H1 (cell line): ENCODE measurements at places on chromosomes 6 and 20. TPM values are rescaled to one million over a fixed set of nuclear protein-coding genes. Genes with fewer than 3 reads are reported as not detected.

DNA sequence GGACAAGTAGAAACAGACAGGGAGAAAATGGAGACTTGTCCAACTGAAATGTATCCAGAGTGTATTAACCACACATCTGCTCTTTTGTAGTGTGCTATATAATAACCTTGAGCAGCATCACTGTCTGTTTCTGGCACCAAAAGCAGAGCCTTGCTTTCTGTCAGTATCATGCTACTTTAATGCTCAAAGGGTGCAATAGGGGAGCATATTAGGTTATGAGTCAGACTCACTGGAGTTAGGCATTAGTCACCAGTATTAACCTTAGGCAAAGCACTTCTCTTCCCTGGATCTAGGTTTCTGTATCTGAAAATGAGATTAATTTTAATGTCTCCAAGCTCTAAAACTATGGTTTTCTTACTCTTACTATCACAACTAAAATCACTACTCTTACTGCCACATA lies 280.1 kb downstream of the TFAP2B start:
- no peak for DNase-seq

- DNase-seq: no peak
These were observed 43.5 kb upstream of the ECI2 start for GRCh38 chr6:4178737-4179333.

DNA sequence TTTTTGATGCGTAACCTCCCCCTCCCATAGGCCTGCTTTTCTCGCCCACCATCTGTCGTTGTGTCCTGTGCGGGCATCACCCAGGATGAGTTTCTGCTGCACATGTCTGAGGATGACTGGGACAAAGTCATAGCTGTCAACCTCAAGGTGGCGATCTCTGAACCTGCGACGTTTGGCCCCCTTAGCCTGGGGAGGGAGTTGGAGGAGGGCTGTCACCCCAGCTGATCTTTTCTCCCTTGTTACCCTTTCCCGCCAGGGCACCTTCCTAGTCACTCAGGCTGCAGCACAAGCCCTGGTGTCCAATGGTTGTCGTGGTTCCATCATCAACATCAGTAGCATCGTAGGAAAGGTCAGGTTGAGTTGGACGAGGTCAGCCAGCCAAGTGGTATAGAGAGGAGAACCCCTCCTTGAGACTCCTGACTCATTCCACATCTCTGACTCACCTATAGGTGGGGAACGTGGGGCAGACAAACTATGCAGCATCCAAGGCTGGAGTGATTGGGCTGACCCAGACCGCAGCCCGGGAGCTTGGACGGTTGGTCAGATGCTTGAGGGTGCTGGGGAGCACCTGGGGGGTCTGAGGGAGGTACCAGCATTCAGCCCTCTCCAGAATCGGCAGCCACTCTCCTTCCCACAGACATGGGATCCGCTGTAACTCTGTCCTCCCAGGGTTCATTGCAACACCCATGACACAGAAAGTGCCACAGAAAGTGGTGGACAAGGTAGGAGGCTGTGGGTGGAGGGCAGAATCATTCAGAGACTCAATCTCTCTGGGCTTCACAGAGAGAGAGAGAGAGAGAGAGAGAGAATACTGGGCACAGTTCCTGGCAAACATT lies 954 bp downstream of the HSD17B8 start:
- no peak for DNase-seq

GRCh38 chr20:25867776-25868649 lies 171.4 kb upstream of the ZNF337 start:
- no peak for DNase-seq

DNA sequence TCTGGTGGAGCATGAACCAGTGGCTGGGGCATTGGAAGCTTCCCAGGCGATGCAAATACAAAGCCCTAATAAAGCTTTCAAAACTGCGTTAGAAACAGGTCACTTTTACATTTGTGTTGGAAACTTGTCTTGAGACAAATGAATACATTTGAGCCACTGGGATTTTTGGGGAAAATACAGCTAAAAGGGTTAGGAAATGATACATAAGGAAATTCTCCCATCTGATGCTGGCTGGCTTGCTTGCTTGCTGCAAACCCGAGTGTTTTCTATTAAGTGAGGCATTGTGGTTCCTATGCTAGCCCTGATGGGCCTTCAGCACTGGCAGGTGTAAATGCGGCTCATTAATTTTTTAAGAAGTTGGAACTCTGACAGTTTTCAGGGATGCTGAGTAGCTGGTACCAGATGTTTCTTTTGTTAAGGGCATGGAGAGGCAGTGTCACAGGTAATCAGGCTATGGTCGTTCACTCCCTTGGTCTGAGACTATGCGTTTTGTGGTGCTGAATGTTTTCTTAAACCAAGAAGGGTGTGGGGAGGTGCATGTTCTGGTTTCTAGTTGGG lies 35.2 kb downstream of the RREB1 start:
- no peak for DNase-seq

GRCh38 chr6:140438346-140438735 lies 1063.9 kb upstream of the CITED2 start:
- DNase-seq: no peak

GRCh38 chr20:55153001-55153645 lies 677.7 kb downstream of the DOK5 start:
- DNase-seq: no peak

DNA sequence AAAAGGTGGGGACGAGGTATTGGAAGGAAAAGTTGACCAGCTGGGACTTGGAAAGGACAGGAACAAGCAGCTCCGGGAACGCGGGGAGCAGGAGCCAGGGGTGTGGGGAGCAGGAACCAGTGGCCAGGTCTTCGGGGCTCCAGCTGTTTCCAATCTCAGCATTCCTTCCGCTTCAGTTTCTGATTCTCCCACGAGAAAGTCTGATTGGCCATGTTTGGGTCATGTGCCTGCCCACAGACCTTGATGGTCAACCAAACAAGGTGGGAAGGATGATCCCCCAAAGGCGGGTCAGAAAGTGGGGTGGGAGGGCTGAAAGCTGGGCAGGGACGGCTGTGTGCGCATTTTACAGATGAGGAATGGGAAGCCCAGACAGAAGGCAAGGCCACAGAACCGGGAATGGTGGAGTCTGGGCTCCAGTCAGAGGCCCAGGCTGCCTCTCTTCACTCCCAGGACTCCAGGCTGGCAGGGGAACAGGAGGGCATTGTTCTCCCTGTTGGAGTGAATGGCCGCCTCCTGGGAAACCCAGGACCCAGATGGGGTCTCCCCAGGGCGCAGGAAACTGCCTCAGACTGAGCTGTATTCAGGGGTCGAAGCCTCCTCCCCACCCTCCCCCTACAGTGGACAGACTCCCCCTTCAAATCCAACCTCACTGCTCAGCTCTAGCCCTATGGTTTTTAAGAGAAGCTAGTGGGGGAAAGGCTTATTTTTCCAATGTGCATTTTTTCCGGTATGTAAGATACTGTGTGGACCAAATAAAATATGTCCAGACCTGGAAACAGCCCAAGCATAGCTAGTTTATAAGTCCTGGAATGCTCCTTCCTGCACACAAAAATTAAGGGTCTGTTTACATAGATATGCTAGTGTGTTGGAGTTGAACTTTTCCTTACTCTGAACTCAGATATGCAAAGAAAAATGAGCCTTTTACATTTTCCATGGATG lies 12.2 kb upstream of the PTGIS start:
- no peak for DNase-seq

DNA sequence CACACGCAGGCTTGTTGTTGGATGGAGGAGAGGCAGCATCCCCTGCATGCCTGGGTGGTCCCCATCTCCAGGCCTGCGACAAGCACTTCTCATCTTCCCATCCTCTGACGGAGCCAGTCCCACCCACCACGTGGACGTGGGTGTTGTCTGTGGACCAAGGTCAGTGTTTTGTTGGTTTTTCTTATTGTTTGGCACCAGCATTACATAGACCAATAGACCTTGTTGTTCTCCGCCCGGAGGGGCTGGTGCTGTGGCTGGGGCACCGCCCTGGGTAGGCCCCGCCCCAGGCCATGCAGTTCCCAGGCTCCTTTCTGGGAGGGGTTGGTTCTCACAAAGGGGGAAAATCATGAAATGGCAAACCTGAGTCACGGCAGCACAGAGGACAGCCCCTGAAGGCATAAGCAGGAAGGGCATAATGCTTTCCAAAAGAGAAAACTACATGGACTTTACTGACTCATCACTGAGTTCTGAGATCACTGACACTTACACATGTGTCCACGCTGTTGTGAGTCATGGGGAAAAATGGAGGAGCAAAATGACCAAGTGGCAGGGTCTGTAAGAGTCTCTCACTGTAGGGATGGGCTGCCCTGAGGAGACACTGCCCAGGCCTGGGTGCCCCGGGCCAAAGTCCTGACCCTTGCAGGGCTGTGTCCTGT lies 90.8 kb downstream of the THBS2 start:
- DNase-seq: no peak

DNA sequence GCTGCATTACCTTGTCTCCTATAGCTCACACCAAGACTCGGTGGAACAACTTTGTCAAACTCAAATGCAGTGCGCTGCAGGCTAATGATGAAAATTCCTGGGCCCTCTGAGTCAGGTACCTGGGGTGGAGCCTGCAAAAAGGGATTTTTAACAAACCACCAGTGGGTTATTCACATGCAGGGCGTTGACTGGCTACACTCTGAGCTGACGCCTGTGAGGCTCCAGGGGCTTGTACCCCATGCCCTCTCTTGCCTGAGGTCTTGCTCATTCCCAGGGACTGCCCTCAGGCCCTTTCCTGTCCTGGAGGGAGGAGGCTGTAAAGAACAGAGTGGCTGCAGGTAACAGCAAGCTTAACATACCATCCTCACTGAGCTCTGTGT lies 9.2 kb downstream of the GTSF1L start:
- no peak for DNase-seq

DNA sequence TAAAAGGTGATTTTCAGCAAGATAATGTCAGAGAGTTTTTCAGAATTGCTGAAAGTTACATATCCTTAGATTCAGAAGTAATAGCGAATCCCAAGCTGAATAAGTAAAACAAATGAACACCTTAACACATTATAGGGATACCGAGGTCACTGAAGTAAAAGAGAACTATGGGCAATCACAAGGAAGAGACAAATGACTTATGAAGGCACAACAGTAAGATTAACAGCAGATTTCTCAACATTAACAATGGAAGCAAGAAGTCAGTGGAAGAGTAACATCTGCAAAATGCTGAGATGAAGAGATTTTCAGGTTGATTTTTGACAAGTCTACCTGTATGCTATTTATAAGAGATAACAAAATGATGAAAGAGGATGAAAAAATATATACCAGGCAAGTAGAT lies 86.1 kb upstream of the EZR start:
- no peak for DNase-seq

GRCh38 chr6:6217855-6218758 lies 102.4 kb downstream of the F13A1 start:
- no peak for DNase-seq

- no peak for DNase-seq
These were observed 209.1 kb upstream of the CDYL start for GRCh38 chr6:4567141-4567540.

DNA sequence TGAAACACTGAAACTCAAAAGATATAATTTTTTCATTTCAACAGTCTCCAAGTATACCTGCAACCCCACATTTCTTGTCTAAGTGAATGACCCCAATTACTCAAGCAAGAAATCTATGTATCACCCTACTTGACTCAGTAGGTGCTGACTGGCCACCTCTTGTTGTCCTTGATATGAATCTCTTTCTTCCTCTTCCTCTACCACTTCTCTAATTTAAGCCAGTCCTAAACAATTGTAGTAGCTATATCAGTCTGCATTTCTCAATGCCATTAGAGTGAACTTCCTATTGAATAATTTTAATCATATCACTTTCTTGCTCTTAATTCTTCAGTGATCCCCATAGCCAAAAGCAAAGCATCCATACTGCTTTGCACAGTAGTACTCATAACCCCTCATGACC lies 93.2 kb downstream of the NKAIN2 start:
- DNase-seq: no peak

- no peak for DNase-seq
These were observed 46.4 kb upstream of the PMEPA1 start for GRCh38 chr20:57756213-57756612.

- no peak for DNase-seq
These were observed 782 bp upstream of the PCMTD2 start for GRCh38 chr20:64254571-64255360.

DNA sequence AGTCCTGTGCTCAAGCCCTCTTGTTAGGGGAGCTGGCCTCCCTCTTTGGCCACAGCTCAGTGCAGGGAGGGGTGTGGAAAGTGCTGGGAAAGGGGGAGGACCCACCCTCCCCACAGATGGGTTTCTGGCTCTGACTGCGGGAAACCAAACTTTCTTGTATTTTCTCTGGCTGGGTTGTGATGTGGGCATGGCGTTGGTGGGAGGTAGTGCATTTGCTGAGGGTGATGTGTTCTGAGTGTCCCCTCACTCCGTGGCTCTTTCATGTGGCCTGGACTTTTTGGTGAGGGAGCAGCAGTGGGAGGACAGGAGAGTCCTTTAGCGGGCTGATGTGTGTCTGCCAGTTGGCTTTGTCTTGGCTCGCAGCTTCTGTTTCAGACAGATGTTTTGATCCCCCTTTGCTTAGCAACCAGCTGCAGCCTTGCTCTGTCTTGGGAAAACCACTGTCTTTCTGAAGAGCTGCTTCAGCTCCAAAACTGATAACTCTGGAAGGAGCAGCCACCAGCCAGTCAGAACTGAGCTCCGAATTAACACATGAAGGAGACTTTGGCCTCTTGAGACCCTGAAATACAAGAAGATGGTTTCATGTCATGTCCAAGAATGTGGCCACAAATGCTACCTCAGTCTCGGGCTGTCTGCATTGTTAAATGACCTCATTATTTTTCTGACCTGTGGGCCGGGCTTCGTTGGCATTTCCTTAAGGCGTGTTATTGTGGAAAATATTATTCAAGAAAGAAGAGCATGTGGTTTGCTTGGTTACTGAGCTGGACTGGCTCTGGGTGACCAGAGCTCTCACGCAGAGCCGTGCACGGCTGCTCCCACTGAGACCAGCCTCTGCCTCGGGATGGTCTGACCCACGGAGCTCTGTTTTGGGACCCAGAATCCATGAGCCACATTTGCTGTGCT lies 21.5 kb downstream of the SYNJ2 start:
- no peak for DNase-seq

- no peak for DNase-seq
These were observed 20.3 kb upstream of the SPDEF start for GRCh38 chr6:34576286-34576955.

EYS gene
- 0.13 TPM in 1 of 2 replicates, not detected in the other for total RNA-seq

ANKRD6 gene
- 11.0 and 12.8 TPM in 2 replicates for total RNA-seq

TNFRSF21 gene
- 52.4 and 52.7 TPM in 2 replicates for total RNA-seq

TRIM15 gene
- 0.48 and 0.54 TPM in 2 replicates for total RNA-seq

IMPG1 gene
- total RNA-seq: not detected in 2 replicates

PAX1 gene
- total RNA-seq: not detected in 2 replicates

DEFB124 gene
- total RNA-seq: not detected in 2 replicates

HBS1L gene
- 96.2 and 97.1 TPM in 2 replicates for total RNA-seq
